Fibroblast of villous mesenchyme (primary cell): ENCODE measurements at places on chromosomes 3 and 15. TPM values are rescaled to one million over a fixed set of nuclear protein-coding genes. Genes with fewer than 3 reads are reported as not detected.
A peak's percentile ranks its signal among the peaks of the same experiment; 100 is the strongest.

The PLEKHO2 gene
- 30.9 and 48.8 TPM in 2 replicates for total RNA-seq

DNA sequence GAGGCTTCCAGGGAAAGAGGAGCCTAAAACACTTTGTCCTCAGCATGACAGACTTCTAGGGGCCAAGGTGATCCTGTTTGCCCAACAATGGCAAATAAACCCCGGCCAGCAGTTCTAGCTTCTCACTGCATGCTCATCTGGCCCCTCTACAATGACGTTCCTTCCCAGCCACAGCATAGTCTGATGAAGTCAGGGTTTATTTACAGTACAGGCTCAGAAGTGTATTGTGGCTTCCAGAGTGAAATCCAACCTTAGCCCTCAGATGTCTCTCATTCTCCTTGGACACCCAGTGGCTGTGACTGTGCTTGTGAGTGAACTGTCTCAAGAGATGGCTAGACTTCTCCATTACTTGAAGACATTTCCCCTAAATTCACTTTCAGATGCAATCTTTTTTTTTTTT lies 40.8 kb downstream of the BFSP2 start:
- DNase-seq, result no peak

GRCh38 chr15:96888764-96889163 lies 558.3 kb downstream of the NR2F2 start:
- peak; percentile 80 for DNase-seq

DNA sequence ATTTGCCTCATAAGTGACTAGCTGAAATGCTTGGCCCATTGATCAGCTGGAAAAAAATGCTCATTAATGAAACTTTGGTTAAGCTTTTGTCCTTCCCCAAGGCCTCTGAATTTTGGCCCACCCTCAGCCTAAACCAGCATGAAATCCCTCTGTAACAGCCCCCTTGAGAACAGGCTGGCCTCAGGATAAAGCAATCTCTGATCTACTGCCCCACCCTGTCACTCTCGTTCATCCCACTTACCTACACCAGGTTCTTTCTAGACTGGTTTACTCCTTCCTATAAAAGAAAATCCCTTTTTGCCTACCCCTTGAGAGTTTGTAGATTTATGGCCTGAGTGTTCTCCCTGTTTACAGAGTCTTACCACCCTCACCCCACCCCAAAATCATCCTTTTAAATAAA lies 3.4 kb upstream of the AEN start:
- DNase-seq, result no peak

The TXNRD3 gene
- 11.3 and 13.4 TPM in 2 replicates for total RNA-seq

- DNase-seq, result peak; percentile 13
These were observed 31.1 kb upstream of the NUDT16 start for GRCh38 chr3:131350506-131350905.

DNA sequence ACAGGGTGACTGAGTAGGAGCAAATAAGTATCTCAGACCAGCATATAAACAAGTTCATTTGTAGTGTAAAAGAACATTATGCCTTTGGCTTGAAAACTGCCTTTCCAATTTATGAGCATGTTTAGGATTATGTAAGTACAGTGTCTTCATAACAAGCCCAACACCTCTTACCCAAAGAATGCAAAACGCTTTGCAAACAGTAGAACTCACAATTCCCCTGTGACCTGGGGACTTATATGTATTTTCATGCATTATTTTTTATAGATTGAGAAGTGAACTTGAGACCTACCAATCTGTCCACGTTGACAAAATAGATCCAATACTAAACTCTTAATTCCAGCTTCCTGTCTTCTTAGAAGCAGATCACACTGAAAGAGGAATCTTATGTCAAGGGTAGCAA lies 202.1 kb downstream of the TP63 start:
- no peak for DNase-seq

The KNG1 gene
- total RNA-seq, result not detected in 2 replicates

- DNase-seq, result peak; percentile 67
These were observed 635 bp downstream of the TUBGCP5 start for GRCh38 chr15:23038726-23039142.

- DNase-seq, result no peak
These were observed 230.7 kb upstream of the SATB1 start for GRCh38 chr3:18655827-18656226.

- DNase-seq, result peak; percentile 35
These were observed 179.0 kb upstream of the PFN2 start for GRCh38 chr3:150149651-150150051.

- DNase-seq, result peak; percentile 32
These were observed 41.4 kb downstream of the CRTC3 start for GRCh38 chr15:90571063-90571541.
